ENCODE measurements at places on chromosomes 5 and 9.

GRCh38 chr9:128713411-128713780, 10.5 kb downstream of the ZDHHC12 start:
- no peak for DNase-seq

GRCh38 chr9:14546693-14547092, 146.5 kb downstream of the ZDHHC21 start:
- no peak for DNase-seq

GRCh38 chr9:91417602-91418214, 5.9 kb downstream of the NFIL3 start:
- DNase-seq: no peak

DNA sequence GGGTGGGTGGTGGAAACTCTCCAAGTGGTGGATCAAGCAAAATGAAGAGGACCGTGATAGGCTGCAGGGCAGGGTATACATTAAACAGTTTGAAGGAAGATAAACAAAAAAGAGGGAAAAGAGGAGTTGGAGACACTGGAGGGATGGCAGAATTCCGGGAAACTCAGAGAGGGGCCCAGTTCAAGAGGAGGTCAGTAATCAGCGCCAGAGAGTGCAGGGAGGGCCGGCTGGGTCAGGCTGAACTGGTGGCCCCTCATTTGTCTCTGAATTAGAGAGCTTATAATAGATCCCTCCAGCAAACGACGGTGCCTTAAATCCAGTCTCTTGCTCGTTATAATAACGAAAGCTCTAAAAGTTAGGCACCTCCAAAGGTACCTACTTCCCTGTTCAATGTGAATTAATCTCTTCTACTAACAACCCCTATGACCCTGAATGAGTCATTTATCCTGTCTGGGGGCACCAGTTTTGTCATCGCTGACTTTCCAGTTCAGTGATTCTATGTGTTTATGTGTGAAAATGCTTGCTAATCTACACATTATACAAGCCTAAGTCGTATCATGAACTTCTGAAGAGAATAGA, 2.4 kb upstream of the ZSWIM6 start:
- DNase-seq: peak; percentile 32

DNA sequence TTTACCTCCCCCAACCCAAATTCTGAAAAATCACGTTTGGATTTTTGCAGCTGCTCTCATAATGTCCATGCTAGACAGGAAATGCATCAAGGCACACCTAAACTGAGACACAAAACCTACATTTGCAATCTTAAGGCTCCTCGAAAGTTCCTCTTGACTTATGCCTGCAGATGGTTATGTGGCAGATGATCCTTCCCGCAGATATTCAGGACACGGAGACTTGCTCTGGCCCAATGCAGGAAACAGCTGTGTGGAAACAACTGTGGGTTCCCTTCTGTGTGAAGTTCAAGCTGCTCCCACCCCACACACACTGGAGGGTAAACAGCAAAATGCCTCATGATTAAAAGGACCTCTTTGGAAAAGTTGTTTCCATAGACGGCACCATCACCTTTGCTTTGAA, 253.8 kb downstream of the EBF1 start:
- no peak for DNase-seq

DNA sequence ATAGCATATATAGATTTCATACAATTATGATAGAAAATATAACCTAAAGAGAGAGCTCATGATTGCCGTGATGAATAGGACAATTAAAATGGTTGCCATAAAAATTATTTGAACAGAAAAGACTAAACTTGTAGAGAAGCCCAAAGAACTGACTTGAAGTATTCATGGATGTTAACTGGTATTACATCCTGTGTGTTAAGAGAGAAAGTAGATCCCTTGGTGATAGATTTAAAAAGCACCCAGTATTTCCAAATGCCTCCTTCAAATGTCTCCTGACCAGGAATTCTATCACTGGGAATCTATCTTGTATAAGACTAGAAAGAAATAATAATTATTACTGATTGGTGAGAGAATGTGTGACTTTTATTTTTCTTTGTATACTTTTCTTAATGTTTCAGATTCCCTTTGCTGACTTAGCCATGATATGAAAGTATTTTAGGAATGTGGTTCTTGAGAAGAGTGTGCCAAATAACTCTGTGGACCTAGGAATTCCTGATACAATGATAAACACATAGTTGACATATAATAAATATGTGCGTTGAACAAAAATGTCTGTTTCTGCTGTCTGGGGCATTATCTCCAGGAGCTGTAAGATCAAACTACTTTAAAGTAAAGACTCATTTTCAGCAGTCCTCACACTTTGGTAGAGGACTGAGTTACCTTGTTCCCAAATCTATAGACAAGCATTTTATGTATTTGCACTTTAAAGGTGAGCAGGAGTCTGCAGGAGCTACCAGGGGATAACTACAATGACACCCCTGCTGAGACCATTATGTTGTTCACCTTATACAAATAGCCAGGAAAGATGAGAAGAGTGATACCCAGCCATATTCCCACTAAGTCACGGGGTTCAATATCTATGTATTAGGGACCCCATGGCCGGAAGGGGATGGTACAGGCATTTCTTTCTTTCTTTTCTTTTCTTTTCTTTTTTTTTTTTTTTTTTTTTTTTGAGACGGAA, 211.1 kb upstream of the TLE4 start:
- peak; percentile 85 for DNase-seq

DNA sequence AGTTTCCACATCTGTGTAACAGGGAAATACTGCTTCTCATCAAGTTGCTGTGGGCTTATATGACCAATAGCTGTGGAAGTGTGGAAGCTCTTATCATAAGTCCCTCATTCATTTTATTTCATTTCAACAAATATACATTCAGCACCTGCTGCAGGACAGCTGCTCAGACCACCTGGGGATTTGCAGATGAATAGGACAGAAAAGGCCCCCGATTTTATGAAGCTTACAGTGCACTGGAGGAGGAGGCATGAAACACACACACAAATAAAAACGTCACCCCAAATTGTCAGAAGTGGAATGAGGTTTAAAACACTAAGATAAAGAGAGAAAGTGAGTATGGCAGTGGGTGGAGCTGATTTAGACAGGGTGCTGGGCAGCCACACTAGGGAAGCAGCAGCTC, 107.2 kb downstream of the DRD1 start:
- no peak for DNase-seq

GRCh38 chr5:53983568-53984460, 326.6 kb downstream of the ARL15 start:
- DNase-seq: no peak

GRCh38 chr5:25688156-25688555, 1043.4 kb upstream of the CDH10 start:
- DNase-seq: no peak

DNA sequence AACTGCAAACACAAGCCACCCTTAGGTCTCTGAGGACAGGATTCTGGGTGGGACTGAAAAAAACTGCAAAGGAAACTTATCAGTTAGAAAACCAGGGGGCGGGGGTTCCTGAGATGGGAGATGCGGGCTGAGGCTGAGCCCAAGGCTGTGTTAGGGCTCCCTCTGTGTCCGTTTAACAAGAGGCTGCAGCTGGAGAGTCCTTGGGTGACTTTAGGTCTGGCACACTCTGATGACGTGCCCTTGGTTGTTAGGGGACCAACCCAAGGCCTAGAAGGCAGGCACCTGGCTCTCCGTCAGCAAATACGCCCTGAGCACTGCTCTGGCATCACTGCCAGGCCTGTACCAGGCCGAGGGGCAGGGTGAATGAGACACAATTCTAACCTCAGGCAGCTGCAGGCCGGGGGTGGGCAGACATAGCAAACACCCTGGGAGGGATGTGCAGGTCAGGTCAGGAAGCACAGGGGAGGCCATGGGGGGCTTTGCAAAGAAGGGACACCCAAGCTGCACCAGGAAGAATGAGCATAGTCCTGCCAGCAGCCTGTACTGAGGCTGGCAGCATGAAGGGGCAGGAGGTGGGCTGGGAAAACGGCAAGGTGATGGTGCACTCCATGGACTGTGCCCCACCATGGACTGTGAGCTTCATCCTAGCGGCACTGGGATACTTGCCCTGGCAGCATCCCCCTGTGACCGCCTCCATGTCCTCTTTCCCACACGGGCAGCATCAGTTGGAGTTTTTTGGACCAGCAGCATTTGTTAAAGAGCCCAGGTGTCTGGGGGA, 137.9 kb downstream of the GABBR2 start:
- no peak for DNase-seq

- no peak for DNase-seq
These were observed 36.6 kb upstream of the MYOT start for GRCh38 chr5:137831105-137831504.

DNA sequence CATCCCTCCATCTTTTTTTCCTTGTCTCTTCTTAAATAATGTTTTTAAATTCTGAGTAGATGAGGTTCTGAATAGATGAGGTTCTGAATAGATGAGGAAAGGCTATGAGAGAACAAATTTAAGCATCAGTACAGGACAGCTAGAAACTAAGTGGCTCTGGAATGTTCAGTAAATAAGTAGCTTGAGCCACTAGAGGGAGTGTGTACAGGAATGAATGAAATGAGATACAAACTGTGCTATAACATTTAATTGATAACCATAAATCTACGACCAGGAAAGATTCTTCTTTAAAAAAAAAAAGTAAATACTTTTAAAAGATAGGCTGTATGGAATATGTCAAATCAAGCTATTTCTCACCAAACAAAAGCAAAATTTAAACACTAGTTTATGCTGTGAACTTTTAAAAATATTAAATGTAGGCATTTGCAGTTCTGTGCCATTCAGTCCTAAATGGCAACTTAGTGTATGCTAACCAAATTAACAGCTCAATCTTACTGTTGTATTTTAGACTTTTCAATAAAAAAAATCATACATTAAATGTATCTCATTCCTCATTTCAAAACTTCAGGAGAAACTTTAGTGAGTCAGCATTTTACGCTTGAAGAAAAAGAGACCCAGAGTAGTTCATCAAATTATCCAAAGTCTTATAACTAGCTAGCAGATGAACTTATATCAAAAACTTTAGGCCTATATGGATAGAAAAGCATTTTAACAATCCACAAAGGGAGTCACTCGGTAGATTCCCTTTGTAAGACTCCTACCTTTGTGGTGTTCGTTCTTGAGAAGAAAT, 70.4 kb upstream of the SNX2 start:
- peak; percentile 64 for DNase-seq

DNA sequence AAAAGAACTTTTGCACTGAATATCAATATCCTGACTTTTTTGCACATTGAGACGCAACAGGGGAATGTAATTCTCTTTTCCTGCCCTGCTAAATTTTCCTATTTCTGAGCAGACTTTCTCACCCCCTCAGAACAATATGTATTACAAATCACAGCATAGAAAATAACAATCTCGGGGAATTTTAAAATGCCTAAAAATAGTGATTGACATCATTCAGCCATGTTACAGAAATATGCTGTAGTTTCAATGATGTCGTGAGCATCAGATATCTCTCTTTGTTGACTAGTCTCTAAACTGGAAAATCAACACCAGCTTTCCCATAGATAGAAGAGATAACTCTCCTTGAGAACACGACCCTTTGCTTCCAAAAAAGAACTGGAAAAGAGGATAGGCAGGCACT, 166.7 kb downstream of the ZDHHC21 start:
- no peak for DNase-seq

- DNase-seq: no peak
These were observed 696.2 kb downstream of the DNAH5 start for GRCh38 chr5:13248253-13248652.

DNA sequence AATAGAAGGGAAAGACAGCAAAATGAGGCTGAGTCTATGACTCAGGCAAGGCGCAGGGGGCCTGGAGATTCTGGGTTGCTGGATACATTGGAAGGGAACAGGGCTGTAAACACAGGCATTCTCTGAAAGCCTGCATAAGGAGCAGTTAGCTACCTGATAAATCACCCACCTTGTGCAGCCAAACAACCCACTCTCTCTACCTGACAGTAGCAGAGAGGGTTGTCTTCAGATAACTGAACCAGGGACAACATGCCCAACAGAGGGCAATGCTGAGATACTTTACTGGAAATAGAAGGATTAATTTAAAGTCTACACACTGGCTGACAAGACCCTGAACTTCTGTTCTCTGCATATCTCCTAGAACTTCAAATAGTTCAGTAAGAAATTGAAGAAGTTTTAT, 161.6 kb downstream of the KCTD16 start:
- DNase-seq: no peak

- no peak for DNase-seq
These were observed 53.0 kb upstream of the ZNF622 start for GRCh38 chr5:16518606-16519005.
